EL (cell line): ENCODE measurements at places on chromosomes 2 and 18.

GRCh38 chr2:144330951-144331673, 188.8 kb downstream of the ZEB2 start:
- DNase-seq: peak; percentile 17

- peak; percentile 62 for DNase-seq
Observed at GRCh38 chr2:75276093-75277029, 77.0 kb upstream of the TACR1 start.

GRCh38 chr18:10242936-10243680, 211.3 kb upstream of the APCDD1 start:
- no peak for DNase-seq

GRCh38 chr2:222796413-222797103, 64.3 kb upstream of the ACSL3 start:
- DNase-seq: peak; percentile 48

GRCh38 chr2:211611061-211611518, 927.5 kb downstream of the ERBB4 start:
- peak; percentile 2 for DNase-seq

DNA sequence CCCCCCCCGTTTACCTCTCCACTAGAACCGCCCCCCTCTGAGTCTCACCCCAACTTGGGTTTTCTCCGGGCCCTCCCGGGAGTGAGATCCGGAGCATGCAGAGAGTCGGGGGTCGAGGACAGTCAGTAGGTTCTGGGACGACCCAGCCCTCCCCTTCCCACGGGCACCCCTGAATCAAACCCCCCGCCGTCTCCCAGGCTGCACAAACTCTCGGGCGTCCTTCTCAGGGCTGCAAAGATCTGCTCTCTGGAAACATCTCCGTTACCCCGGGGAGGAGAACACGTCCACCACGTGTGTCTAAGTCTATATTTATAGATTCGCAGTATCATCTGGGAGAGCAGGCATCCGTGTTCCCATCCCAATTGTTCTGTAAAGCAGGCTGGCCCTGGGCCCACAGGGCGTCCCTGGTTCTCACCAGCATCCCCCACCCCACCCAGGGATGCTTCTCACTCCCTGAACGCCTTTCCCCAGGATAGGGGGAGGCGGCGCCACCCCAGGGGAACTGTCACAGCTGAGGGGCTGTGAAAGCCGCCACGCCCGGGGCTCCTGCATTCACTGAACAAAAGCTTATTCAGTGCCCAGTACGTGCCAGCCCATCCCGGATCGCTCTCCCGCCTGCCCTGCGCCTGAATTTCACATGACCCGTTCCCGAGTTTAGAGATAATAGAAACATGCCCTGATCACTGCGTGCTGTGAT, 765 bp upstream of the DIPK1C start:
- DNase-seq: no peak

DNA sequence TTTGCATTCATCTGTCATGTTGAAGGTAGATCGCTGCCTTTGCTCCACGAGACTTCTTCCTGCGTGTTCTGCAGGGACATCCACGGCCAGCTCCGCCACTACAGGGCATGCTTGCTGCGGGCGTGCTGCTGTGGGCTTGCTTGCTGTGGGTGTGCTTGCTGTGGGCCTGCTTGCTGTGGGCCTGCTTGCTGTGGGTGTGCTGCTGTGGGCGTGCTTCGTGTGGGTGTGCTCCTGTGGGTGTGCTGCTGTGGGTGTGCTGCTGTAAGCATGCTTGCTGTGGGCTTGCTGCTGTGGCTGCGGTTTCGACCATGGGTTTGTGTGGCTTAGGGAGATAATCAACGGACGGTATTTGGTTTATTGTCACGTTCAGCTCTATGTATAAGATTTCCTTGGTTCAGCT, 161.3 kb upstream of the NFATC1 start:
- no peak for DNase-seq

GRCh38 chr2:13676269-13676668, 956.2 kb upstream of the LRATD1 start:
- no peak for DNase-seq

DNA sequence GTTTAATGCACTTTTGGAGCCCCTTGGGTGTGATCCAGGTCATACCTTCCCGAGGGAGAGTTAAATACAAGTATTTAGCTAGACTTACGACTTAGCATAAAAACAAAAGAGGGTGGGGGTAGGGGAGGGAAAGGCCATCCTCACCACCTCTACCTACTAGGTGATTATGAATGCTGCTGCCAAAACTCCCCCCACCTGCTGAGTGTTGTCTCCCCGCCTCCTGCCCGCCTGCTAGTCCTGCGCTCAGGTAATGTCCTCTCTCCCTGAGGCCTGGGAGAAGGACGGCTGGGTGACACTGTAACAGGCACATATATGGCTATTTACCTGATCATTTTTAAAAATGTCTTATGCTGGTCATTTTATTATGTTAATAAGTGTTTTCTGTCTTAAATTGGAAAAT, 3.0 kb upstream of the NCKAP5 start:
- DNase-seq: no peak

GRCh38 chr18:27017901-27018500, 152.5 kb upstream of the AQP4 start:
- no peak for DNase-seq

DNA sequence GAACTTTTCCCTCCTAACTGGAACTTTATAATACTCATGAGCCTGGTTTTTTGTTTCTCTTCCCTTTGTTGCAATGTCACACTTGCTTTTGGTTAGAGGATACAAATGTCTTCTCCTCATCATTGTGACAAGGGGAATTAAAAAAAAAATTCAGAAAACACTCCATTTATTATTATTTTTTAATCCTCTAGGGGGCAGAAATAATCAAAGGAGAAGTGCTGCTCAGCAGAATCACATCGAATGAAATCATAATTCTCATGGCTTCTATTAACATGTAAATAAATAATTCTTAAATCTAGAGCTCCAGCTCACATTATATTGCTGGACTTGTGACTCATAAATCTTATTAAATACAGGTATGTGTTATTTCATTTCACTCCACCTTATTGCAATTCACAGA, 273.8 kb downstream of the TRIB2 start:
- DNase-seq: no peak

GRCh38 chr2:27752551-27753237, 18.8 kb upstream of the MRPL33 start:
- DNase-seq: no peak
